ENCODE measurements at places on chromosomes 4 and X.

DNA sequence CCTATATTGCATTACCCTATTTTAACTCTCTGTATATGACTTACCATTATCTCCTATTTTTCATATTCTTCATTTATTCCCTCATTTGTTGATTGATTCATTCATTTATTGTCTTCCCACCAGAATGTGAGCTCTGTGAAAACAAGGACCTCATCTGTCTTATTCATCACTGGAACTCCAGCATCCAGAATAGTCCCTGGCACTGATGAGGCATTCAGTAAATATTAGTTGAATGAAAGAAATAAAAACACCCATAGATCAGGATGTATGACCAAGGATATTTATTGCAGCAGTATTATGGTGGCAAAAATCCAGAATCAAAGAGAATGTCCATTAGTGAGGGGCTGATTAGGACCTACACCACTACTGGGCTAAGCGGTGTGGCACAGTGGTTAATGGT, 164.9 kb downstream of the SPRY1 start:
- no peaks in the 10 kb centered on the region for H3K36me3 ChIP-seq
- no peaks in the 10 kb centered on the region for H3K27me3 ChIP-seq
- H3K4me1 ChIP-seq = peaks cover 14% of the 10 kb centered on the region
- no peak overlapping the region for H3K27ac ChIP-seq
- no peak overlapping the region for H3K4me3 ChIP-seq
- DNase-seq = no peak

GRCh38 chrX:73930300-73930699, 367.3 kb downstream of the CHIC1 start:
- no peak overlapping the region for H3K4me3 ChIP-seq
- no peaks in the 10 kb centered on the region for H3K36me3 ChIP-seq
- H3K27me3 ChIP-seq = no peaks in the 10 kb centered on the region
- H3K27ac ChIP-seq = no peak overlapping the region

GRCh38 chr4:47930971-47931804, 16.8 kb upstream of the NFXL1 start:
- DNase-seq = no peak
- no peak overlapping the region for H3K27ac ChIP-seq
- peaks cover 8% of the 10 kb centered on the region for H3K4me1 ChIP-seq
- no peaks in the 10 kb centered on the region for H3K36me3 ChIP-seq
- H3K27me3 ChIP-seq = no peaks in the 10 kb centered on the region

GRCh38 chr4:73505567-73505966, 24.0 kb downstream of the AFM start:
- H3K27ac ChIP-seq = no peak overlapping the region

GRCh38 chrX:136198678-136199243, 51.4 kb downstream of the FHL1 start:
- H3K27ac ChIP-seq = peak overlapping the region; percentile 63
- DNase-seq = no peak
- H3K36me3 ChIP-seq = no peaks in the 10 kb centered on the region
- H3K4me3 ChIP-seq = no peak overlapping the region

- no peaks in the 10 kb centered on the region for H3K4me1 ChIP-seq
- no peaks in the 10 kb centered on the region for H3K27me3 ChIP-seq
- no peak for DNase-seq
- no peak overlapping the region for H3K4me3 ChIP-seq
- no peak overlapping the region for H3K27ac ChIP-seq
- H3K36me3 ChIP-seq = no peaks in the 10 kb centered on the region
These were observed 281.4 kb downstream of the LDB2 start for GRCh38 chr4:16617011-16617410.

GRCh38 chr4:108042927-108043326, 53.2 kb downstream of the HADH start:
- no peak overlapping the region for H3K4me3 ChIP-seq
- H3K27me3 ChIP-seq = no peaks in the 10 kb centered on the region
- DNase-seq = no peak

- no peak overlapping the region for H3K4me3 ChIP-seq
- DNase-seq = no peak
- H3K27ac ChIP-seq = no peak overlapping the region
- H3K4me1 ChIP-seq = no peaks in the 10 kb centered on the region
- no peaks in the 10 kb centered on the region for H3K27me3 ChIP-seq
- H3K36me3 ChIP-seq = no peaks in the 10 kb centered on the region
These were observed 514.5 kb downstream of the INPP4B start for GRCh38 chr4:142331646-142332045.

All from RWPE2 (cell line).